ENCODE measurements at places on chromosomes 6 and 20.

- no peak for DNase-seq
These were observed 179.4 kb downstream of the NRN1 start for GRCh38 chr6:5827056-5827904.

DNA sequence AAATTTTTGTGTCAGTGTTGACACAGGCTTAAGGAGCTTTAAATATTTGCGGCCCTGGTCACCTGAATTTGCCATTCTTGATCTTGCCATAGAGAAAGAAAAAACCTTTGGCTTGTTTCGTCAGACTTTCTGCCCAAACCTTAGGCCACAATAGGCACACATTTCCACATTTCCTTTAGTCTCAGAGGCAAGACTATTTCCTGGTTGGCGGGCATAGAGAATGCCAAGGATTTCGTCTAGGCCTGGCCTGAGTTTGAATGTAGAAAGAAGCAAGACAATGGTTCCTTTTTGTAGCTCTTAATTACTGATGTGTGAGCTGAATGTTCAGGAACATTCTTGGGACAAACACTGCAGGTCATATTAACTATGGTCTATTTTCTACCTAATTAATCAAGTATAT, 108.1 kb downstream of the TRMT11 start:
- DNase-seq = no peak

- DNase-seq = no peak
These were observed 470.6 kb upstream of the ARID1B start for GRCh38 chr6:156306531-156306930.

DNA sequence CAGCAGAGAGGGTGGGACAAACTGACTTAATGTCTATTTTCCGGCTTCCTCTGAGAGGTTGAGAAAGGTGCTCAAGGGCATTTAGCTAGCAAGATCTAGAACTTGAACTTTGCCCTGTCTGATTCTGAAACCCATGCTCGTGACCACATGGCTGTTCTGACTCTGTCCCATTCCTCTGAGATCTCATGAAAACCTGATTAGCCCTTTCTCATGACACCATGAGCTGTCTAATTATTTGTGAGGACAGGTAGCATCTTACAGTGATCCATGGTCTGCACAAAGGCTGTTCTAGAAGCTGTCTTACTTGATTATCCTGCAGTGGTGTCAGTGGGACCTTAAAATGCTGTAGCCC, 89.6 kb upstream of the TOX2 start:
- DNase-seq = no peak

DNA sequence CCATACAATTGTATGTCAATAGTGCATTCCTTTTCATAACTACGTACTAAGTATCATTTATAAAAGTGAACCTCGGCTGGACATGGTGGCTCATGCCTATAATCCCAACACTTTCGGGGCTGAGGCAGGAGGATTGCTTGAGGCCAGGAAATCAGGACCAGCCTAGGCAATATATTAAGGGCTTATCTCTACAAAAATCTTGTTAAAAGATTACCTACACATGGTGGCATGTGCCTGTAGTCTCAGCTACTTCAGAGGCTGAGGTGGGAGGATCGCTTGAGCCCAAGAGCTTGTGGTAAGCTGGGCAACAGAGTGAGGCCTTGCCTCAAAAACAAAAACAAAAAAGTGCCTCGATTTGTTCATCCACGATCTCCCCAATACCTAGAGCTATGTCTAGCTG, 449.7 kb upstream of the SULF2 start:
- DNase-seq = no peak

- DNase-seq = peak; percentile 2
These were observed 232.8 kb downstream of the RNGTT start for GRCh38 chr6:88730611-88731011.

GRCh38 chr6:131038597-131039344, 24.3 kb downstream of the EPB41L2 start:
- no peak for DNase-seq

- DNase-seq = no peak
These were observed 216.5 kb upstream of the TENT5A start for GRCh38 chr6:81969011-81969410.

- DNase-seq = no peak
These were observed 29.0 kb downstream of the OTOR start for GRCh38 chr20:16777126-16777525.

DNA sequence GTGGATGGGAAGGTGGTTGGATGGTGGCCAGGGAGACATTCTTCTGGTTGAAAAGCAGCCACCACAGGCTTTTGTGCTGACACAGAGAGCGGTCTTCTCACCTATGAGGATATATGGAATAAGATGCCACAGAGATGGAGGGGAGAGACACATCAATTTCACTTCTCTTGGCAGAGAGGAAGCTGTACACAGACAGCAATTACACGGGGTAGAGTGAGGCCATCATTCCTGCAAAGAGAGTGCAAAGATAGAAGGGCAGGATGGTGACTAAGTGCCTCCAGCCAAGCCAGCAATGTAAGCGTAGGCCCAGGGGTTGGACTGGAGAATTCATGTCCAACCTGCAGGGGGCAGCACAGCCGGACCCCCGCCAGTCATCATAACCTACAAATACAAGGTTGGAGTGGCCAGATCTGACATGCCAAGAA, 56.4 kb downstream of the NRN1 start:
- DNase-seq = no peak

DNA sequence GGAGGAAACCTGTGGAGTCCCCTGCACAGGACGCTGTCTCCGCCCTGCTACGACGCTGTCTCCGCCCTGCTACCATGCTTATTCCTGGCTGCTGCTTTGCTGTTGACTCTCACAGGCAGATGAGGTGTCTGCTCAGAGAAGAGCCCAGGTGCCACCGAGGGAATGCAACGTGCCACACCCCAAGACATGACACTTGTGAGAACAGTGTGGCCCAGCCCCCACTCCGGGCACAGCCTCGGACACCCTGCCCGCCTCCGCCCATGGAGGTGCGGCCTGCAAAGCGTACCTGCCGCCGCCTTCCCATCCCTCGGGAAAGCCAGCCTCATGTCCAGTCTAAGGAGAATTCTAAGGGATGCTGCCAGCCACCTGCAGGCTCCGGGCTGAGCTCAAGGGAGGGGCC, 15.6 kb upstream of the MRGBP start:
- no peak for DNase-seq

- DNase-seq = peak; percentile 61
These were observed 480 bp upstream of the NT5E start for GRCh38 chr6:85449388-85449817.

GRCh38 chr6:84228198-84228543, 728 bp upstream of the CEP162 start:
- DNase-seq = no peak

GRCh38 chr6:144820270-144820669, 535.1 kb downstream of the UTRN start:
- DNase-seq = no peak

DNA sequence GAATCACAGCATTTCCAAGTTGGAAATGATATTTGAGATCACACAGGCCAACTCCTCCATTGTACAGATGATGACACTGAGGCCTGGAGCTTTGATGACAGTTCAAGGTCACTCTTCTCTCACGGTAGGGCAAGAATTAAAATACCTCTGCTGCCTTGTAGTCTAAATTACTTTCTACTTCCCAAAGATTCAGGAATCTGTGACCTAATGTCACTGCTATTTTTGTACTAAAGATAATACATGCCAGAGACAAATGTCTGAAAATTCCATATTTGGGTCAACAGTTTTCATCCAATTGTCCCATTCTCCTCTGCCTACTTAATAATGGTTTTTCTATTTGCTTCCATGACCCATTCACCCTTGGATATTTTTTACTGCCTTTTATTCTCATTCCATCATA, 160.0 kb downstream of the SOD2 start:
- DNase-seq = no peak

DNA sequence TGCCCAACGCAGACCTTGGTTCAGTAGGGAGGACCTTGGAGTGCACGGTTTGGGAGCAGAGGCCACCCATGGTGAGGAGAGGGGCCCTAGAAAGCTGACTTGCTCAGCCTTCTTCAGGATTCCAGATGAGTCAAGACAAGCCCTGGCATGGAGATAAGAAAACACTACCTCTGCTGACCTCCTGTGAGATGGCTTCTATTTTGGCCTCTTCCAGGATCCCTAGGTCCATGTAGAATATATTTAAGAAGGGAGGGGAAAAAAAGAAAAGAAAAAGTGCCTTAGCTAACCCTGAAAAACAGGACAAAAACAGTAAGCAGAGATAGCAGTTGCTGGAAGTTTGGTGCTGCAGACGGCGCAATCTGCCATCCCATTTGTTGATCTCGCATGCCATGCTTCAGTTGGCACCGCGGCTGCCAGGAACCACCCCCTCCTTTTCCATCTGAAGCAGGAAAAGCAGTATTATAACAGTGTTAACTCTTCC, 100.0 kb downstream of the ARMC2 start:
- peak; percentile 30 for DNase-seq

DNA sequence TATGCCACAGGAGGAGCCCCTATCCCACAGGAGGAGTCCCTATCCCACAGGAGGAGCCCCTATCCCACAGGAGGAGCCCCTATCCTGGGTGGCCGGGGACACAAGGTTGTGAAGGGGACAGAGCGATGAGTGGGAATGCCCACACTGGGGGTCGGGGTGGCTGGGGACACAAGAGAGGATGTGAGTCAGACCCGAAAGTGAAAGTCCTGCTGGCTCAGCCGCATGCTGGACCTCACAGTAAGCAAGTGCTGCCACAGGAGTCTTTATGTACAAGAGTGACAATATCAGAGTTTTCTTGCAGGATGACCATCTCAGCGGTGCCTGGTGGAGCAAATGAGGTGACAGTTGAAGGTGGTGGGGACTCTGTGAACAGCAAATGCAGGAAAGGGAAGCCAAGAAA, 93.7 kb downstream of the PSMB1 start:
- DNase-seq = no peak

GRCh38 chr20:59118855-59119254, 44.8 kb upstream of the ZNF831 start:
- no peak for DNase-seq

DNA sequence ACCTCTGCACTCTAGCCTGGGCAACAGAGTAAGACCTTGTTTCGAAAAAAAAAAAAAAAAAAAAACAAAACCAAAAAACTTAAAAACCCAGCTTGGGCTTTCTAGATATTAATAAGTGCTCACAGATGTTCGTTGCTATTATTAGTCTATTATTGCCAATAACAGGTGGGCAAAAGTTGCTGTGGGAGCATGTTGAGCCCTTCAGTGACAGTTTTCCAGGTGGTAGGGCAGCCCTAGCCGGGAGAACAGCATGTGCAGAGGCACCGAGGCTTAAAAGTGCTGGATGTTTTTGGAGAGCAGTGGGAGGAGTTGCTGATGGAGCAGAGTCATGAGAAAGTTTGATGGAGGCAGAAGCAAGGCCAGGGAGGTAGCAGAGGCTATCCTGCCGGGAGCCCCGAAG, 4.4 kb downstream of the PPP1R16B start:
- no peak for DNase-seq

DNA sequence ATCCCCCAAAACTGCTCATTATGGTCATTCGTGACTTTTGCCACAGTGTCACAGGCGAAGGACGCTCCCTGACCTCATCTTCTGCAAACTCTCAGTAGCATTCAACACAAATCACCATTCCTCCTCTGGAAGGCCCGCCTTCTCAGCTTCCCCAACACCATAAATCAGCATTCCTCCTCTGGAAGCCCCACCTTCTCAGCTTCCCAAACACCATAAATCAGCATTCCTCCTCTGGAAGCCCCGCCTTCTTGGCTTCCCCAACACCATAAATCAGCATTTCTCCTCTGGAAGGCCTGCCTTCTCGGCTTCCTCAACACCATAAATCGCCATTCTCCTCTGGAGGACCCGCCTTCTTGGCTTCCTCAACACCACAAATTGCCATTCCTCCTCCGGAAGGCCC, 288.0 kb upstream of the AGPAT4 start:
- no peak for DNase-seq

GRCh38 chr6:127635091-127635490, 58.1 kb downstream of the C6orf58 start:
- DNase-seq = no peak

DNA sequence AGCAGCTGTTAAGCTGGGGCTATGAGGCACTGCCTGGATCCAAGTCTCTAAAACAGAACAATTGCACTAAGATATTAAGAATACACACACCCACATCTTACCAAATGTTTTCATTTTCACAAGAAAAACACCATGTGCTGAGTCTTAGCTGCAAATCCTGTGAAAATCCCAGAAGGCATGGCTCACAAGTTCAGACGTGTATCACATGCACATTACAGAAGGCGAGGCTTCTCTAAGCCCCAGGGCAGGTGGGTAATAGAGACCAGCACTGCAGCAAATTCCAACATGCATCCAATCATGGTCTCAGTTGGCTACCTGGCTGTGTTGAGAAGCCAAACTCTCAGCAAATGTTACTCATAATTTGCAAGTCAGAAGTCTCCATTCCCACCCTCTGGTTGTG, 16.2 kb upstream of the CST3 start:
- peak; percentile 14 for DNase-seq

- DNase-seq = no peak
These were observed 581.7 kb upstream of the JAG1 start for GRCh38 chr20:11255455-11255854.

DNA sequence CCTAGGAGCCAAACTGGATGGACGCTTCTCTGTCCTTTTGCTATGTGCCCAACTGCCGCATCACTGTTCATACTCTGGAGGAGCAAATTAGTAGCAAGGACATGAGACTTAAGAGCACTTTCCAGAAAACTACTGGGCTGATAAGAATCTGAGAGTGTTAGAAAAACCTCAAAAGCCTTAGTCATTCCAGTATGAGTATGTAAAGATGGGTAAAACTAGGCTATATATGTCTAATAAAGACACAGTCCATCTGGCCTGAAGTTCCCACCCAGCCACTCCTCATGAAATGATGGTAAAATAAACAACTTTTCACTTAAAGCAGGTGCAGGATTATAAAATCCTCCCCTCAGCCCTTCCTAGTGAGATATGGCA, 30.6 kb downstream of the SHLD1 start:
- DNase-seq = no peak

DNA sequence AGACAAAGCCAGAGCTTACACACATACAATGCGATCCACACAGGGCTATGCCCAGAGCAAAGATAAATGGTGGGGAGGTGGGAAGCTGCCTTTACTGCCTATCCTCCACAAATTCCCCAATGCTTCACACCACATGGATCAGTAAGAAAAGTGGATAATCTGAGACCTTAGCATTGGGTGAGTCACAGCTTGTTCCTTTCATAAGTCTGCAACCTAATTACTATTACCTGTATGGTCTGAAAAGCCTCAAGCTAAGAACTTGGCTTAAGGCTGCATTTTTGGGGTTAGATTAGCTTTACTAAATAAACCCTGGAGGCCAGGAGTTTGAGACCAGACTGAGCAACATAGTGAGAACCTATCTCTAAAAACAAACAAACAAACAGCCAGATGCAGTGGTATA, 66.0 kb upstream of the BTBD3 start:
- DNase-seq = peak; percentile 46

- no peak for DNase-seq
These were observed 38.5 kb upstream of the CDH22 start for GRCh38 chr20:46346770-46347169.

Data from RWPE1 (cell line).